ENCODE measurements at places on chromosomes 7 and 10.

DNA sequence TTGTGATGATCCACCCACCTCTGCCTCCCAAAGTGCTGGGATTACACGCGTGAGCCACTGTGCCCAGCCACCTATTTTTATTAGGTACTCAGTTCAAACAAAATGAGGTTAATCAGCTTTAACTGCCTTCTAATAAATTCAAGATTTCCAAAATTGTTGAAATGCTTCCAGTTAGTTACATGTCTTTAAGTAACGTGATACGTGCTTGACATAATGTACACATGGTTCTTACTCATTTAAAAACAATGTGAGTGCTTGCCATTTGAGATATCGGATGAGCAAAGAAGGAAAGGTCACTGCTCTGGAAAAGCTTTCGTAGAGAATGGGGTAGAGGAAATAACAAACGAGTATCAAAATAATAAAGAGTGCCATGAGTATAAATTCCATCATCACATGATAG lies 83.6 kb downstream of the KMT2E start:
- DNase-seq = no peak

- DNase-seq = no peak
Observed at GRCh38 chr10:42987575-42987974, 89.3 kb upstream of the RET start.

DNA sequence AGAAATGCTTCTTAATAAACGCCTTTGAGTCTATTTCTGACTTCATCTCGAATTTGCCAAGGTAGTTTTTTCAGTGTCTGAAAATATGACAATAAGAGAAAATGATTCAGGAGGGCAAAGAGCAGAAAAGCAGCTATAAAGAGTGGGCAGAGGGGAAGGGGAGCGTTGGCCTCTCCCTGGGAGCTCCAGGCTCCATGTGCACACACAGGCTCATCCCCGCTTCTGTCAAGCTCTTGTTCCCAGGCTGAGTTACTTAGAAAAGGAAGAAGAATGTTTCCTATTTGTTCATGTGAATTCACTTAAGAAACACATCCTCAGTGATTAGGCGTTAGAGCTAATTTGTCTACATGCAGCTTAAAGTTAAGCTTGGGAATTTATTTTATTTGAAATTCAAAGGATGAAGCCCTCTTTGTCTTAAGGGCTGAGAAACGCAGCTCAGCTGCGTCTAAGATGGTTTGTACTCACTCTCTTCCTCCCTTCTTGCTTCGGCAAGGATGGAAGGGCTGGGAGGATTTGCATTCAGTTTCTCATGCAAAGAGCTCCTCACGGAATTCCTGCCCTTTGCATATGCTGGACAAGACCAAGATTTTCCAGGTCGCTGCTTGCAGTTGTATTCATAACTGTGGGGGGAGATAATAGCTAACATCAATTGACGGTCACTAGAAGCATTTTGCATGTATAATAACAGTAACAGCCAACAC lies 29.0 kb upstream of the ATXN7L1 start:
- DNase-seq = no peak

DNA sequence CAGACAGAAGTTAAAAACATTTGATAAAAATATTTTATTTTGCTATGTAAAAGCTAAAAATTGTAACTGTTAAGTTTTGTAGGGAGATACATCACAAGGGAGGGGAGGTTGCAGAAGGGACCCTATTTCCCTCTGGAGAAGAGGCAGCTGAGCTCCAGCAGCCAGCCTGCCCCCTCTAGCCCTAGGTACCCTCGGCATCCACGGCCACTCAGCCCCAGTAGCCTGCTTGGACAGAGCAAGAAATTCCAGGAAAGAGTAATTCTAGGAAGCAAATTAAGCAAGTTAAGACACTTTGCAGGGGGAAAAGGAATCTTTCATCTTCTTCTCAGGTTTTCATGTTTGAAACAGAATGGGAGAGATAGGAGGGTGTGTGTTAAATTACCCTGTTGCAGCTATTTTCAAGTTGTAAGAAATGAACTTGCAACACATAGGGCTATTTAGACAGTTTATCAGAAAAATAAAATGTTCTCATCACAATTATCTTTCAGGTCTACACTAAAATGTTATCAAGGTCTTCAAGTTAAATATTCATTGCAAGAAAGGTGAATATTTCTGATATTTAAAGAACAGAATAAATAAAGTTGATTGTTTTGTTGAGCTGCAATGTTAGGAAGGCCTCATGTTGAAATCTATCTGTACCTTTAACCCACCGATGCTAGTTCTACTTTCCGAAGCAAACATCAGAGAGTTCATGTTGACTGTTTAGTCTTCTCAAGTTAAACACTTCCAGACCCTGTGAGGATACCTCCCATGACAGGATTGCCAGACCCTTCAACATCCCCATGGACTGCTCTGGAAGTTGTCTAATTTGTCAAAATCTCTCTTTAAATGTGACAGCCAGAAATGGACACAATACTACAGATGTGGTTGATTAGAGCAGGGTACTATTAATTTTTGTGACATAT lies 5.5 kb downstream of the SGCE start:
- no peak for DNase-seq

GRCh38 chr10:50394832-50395231 lies 143.5 kb upstream of the ASAH2 start:
- DNase-seq = no peak

GRCh38 chr7:73341877-73342276 lies 13.9 kb downstream of the FKBP6 start:
- no peak for DNase-seq

DNA sequence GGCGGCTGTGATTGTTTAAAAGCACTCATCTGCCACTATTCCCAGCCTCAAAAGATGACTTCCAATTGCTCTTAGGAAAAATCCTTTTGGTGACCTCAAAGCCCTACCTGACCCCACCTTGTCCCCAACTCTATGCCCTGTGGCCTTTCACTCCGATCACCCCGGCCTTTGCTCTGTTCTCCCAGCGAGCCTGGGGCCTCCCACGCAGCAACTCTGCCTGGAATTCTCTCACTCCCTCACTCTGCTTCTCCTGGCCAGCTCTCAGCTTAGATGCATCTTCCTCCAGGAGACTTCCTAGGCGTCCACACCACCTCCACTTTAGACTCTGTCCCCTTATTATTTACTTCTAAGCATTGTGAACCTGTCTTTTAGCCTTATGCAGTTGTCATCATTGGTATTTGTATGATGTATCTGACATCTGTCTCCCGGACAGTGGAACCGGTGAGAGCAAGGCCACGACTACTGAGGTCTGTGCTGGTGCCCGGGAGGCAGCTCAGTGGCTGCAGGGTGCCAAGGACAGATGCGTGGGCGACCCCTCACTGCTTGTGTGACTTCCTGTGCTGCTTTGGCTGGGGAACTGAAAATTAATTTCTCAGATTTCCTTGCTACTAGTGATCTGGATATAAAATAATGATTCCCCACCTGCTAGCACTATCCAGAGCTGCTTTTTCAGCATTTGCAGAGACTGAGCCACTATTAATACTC lies 63.0 kb downstream of the PIP4K2A start:
- no peak for DNase-seq

- DNase-seq = no peak
Observed at GRCh38 chr10:71475243-71475871, 78.6 kb downstream of the CDH23 start.

DNA sequence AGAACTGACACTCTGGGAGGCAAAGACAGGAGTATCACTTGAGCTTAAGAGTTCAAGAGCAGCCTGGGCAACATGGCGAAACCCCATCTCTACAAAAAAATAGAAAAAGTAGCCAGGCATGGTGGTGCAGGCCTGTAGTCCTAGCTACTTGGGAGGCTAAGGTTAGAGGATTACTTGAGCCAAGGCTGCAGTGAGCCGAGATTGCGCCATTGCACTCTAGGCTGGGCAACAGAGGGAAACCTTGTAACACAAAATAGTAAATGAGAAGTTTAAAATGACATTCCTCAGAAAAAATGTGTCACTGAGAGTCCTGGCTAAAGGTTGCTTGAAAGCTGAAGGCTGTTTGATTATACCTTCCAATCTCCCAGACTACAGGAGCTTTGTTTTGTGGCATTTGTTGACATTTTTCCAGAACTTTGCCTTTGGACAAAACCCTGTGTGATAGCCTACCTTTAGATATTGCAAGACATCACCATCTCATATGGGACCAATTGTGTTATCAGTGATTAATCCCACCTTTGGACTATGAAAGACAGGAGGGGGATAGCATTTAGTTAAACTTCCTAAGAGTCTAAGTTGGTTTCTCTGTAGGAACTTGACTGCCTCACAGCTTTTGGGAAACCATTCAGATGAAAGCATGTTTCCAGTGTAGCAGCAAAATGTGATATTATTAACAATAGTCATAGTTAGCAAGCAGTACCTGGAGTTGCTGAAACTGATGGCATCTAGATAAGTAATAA lies 5.3 kb downstream of the TNKS2 start:
- no peak for DNase-seq

GRCh38 chr7:41162612-41163011 lies 540.3 kb downstream of the INHBA start:
- DNase-seq = no peak

DNA sequence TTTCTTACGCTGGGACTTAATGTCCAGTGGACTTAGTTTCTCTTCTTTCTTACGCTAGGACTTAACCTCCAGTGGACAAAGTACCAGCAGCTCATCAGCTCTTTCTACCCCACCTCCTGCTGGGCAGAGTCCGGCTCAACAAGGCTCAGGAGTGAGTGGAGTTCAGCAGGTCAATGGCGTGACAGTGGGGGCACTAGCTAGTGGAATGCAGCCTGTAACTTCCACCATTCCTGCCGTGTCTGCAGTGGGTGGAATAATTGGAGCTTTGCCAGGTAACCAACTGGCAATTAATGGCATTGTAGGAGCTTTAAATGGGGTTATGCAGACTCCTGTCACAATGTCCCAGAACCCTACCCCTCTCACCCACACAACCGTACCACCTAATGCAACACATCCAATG lies 199.7 kb downstream of the MLLT10 start:
- DNase-seq = no peak

DNA sequence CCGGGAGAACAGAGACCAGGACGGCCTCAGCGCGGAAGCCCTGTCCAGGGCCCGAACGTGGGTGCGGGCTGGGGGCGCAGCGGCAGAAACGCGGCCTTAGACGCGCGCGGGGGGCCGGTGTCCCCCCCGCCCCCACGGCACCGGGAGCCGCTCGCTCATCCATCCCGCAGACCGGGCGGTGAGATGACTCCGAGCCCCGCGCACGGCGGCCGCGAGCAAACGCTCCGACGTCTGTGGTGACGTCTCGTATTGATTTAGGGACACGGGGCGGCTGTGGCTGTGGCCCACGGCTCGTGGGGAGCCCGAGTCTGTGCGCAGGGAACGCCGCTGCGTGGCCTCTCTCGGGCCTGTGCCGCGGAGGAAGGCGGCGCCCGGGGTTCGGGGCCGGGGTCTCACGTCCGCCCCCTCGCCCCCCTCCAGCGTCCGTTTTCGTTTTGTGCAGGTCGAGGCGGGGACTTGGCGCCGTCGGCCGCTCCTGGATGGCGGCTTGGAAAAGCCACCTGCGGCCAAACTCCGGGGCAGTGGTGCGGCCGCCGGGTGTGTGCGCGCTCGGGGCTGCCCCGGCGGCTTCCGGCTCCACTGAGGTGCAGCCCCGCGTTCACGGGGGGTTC lies 1.0 kb upstream of the NKX6-2 start:
- DNase-seq = no peak

GRCh38 chr10:48469516-48470020 lies 135.3 kb downstream of the ARHGAP22 start:
- DNase-seq = no peak

DNA sequence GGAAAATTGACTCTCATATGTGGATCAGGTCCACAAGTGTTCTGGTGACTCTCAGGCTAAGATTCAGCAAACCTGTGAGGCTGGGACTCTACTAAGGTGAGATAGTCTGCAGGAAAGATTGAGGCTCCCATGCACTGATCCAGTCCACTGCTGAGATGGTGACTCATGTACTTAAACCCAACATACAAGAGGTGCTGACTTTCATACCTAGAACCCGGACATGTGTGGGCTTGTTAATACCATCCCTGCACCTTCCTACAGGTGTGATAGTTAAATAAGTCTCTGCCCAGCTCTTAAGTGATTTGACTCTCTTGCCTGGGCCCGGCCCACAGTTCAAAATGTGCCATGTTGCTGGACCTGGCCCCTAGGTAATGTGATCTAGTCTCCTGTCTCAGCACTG lies 27.1 kb upstream of the ZNF107 start:
- no peak for DNase-seq

DNA sequence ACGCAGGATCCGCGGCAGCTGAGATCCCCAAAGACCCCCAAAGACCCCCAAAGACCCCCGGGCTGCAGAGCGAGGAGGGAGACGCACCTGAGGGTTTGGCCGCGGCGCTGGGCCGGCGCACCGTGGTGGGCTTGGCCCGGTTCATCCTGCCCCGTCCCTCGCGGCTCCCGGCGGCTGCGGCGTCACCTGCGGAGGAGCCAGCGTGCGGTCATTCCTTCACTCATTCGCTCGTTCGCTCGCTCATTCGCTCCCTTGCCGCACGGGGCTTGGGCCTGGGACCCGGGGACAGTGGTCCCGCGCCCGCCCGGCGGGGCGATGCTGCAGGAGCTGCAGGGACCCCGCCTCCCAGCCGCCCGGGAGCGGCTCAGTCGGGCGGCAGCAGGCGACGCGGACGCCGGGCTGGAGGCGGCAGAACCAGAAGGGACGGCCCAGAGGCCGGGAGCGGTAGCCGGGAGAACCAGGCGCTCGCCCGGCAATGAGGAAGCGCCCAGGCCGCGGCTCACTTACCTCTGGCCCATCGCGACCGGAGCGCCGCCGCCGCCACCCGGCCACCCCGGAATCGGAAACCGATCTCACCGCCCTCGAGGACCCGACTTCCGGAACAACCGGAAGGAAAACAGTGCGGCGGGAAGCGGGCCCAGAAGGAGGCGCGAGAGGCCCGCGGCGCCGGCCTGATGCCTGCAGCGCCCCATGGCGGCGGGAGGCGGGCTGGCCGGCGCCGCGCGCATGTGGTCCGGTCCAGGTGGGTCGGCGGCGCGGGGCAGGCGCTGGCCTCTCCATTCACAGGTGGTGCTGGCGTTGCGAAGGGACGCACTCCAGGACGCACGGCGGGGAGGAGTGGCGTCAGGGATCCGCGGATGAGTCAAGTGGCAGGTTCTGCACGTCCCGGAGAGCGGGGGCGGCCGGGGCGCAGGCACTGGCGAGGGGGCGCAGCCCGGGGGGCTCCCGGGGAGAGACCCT lies at the start of gene INTS1:
INTS1 (minus strand) TSS at position 574 of the 960 bp plus-strand sequence; CDS start at position 145, 429 bp downstream.
- peak; percentile 92 for DNase-seq

DNA sequence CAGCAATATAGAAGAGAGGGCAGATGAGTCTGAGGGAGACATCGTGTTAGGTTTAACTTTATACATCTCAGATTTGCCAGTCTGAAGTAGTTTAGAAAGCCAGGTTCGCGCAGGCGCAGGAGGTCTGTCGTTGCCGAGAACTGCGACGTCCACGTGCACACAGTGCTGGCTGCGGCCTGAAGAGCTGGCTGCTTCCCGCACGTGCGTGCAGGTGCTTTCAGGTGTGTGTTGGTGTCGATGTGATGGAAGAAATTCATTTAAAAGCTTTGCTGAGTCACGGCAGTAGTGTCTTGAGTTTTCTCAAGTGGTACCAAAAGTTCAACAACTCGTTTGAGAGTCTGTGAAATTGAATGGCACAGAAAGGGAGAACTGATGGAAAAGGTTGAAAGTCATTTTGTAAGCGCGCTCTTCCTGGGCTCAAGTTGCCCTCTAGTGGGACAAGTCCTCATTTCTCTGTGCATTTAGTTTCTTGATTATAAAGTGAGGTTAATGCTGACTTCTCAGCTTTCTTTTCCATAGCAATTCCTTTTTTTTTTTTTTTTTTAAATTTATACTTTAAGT lies 18.6 kb downstream of the WDR37 start:
- DNase-seq = peak; percentile 29

GRCh38 chr10:86668297-86669165 lies at the start of gene LDB3:
Gene LDB3 (plus strand): TSS chr10:86668511. CDS start chr10:86668692, 181 bp downstream.
- DNase-seq = no peak

- no peak for DNase-seq
Observed at GRCh38 chr7:11191574-11192220, 218.0 kb downstream of the PHF14 start.

All from hematopoietic multipotent progenitor cell treated with erythropoietin and hydrocortisone succinate and interleukin-3 and kit ligand, for 17 days (in vitro differentiated cells).